M059J (cell line): ENCODE measurements at places on chromosomes 1 and 21. TPM values are rescaled to one million over a fixed set of nuclear protein-coding genes. Genes with fewer than 3 reads are reported as not detected.

DNA sequence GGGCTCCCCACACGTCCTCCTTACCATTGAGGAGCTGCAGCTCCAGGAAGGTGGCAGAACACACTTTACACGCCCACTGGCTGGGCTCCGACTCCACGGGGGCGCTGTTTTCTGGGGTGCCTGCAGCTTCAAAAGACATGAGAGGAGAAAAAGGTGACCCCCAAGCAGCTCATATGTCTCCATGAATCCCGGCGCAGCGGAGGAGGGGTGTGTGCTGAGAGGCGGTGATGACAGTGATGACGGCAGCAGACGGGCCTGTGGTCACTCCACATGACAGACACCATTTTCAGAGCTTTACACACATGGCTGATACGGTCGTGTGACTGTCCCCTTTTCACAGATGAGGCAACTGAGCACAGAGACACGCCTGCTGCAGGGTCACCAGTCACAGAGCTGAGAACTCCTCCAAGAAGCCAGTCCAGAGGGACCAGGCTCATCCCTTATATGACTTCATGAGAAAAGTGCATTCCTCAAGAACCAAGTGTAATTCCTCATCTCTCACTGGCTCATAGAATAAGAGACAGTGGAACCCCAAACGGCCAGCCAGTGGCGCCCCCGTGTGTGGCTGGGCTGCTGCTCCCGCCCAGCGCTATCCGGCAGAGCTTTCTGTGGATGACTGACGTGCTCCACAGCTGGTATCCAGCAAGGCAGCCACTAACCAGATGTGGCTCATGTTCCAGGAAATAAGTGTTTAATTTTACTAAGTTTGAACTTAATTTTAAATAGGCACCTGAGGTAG is 31.9 kb downstream of the PRDM15 start:
- no peak for DNase-seq

The TIAM1 gene
- total RNA-seq, result 0.17 and 0.30 TPM in 2 replicates

GRCh38 chr21:26845066-26845758 is at the start of gene ADAMTS1:
Gene ADAMTS1, minus strand, starts transcription at chr21:26845409. Its CDS starts 455 bp downstream, at chr21:26844954.
- DNase-seq, result peak; percentile 75

- DNase-seq, result no peak
Observed at GRCh38 chr1:212545941-212546635, 62.5 kb upstream of the ATF3 start.

DNA sequence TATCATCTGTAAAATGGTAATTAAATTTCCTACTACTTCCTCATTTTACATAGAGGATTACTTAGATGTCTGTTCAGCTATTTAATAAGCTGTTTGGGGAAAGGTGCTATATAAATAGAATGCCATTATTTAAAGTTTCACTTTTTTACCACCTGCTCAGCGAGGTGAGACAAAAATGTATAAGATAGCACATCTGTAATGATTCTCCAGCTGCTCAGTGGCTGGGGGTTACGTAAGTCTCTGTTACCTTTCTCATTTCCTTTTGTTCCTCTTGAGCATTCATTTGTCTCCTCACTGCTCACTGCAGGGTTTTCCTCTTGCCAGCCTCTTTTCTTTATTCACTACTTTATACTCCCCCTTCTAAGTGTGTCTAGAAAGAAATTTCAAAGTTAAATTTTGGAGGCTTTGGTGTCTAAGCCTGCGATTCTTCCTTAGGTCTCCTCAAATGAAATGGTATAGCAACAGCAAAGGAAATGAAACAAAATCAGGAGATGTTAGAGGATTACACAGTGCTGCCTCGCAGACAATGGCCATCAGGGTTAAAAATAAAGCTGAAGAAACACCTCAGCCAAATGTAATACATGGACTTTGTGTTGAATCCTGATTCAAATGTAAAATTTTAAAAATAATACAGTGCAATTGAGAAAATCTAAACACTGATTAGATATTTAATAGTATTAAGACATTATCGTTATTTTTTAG is 6.8 kb downstream of the RGS8 start:
- no peak for DNase-seq

The ZNF648 gene
- total RNA-seq, result not detected in 2 replicates

The RHCE gene
- 0.42 and 1.4 TPM in 2 replicates for total RNA-seq

The LCK gene
- total RNA-seq, result 0.12 TPM in 1 of 2 replicates, not detected in the other

GRCh38 chr1:203932556-203932955 is 71.2 kb downstream of the SNRPE start:
- no peak for DNase-seq

- DNase-seq, result no peak
Observed at GRCh38 chr1:218943371-218943770, 230.3 kb upstream of the LYPLAL1 start.

DNA sequence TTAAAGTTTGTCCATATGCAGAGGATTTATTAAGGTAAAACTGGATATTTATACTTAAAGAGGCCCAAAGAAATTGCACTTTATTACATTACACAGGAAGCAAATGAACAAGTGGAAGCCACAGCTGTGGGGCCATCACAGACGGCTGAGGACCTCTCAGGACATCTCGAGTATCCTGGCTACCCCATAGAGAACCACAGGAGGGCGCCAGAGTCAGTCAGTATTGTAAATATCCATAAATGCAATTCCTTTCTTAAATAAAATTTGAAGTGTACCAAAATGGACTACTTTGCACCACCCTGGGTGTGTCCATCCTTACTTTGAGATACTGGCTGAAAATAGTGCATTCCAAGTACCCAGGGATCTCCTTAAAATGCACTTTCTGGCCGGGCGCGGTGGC is 257.2 kb downstream of the MRPL39 start:
- DNase-seq, result peak; percentile 65

DNA sequence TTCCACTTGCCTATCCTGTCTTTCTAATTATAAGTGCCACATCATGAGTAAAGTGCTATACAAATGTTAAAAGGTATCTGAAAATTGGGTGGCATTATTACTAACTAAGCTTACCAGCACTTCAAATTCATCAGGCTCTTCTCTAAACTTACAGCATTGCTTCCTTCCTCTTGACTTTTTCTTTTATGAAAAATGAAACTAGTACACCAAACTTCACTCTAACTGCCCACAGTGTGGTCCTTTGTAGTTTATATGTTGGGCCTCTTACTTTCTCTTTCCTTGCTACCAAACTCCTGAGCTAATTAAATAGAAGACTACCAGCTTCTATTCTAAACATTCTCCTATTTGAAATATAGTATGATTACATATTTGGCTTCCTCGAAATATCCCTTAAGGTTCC is 81.8 kb downstream of the NOTCH2 start:
- peak; percentile 21 for DNase-seq

The NOS1AP gene
- total RNA-seq, result 0.76 and 0.79 TPM in 2 replicates

DNA sequence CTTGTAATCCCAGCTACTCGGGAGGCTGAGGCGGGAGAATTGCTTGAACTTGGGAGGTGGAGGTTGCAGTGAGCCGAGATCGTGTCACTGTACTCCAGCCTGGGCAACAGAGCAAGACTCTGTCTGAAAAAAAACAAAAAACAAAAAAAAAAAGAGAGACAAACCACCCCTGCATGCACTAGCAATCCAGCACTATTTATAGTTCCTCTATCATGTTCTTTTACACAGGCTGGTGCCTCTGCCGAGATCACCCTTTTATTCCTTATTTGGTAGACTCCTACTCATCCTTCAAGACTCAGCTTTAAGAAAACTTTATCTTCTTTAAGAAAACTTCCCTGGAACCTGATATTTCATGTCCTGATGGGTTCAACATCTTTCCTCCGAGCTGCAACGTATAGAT is 10.8 kb downstream of the FMO5 start:
- DNase-seq, result no peak

- no peak for DNase-seq
Observed at GRCh38 chr1:35577071-35577998, 4.2 kb downstream of the TFAP2E start.

The KCNT2 gene
- 1.9 and 2.3 TPM in 2 replicates for total RNA-seq

- DNase-seq, result peak; percentile 76
Observed at GRCh38 chr1:109636201-109636952, 16.7 kb downstream of the AMPD2 start.

The C1orf115 gene
- 0.02 and 0.54 TPM in 2 replicates for total RNA-seq

The BMP8B gene
- 0.12 and 0.15 TPM in 2 replicates for total RNA-seq

DNA sequence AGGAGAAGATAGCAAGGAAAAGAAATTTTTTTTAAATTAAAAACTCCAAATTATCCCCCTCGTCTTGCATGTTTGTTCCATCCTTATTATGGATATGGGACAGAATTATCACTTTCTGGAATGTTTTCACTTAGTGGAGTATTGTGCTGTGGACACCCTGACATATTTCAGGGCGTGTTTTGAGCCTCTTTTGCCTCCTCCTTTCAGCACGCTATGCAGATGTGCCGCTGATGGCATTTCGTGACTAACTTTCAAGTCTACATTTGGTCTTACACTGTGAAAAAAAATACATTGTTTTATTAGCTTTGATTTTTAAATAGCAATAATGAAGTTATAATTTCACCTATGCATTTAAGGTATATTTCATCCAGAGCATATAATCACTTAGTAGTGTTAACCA is 738.7 kb downstream of the LTN1 start:
- DNase-seq, result no peak

DNA sequence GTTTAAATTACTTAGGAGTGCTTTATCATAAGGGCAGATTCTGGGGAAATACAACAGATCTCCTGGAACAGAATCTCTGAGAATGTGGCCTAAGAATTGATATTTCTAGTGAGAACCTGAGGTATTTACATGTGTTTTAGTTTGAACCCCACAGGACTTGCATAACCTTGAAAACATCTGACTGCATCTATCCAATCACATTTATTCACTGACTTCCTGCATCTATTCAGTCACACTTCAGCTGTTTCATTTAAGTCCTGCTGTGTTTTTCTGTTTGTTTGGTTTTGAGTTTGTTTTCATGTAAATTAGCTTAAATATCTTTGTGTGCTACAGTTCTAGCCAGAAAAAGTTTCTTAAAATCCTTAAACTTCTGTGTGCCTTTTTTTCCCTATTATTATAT is 1260.7 kb downstream of the PLA2G4A start:
- DNase-seq, result peak; percentile 32

GRCh38 chr1:20974951-20975350 is 187.8 kb upstream of the HP1BP3 start:
- DNase-seq, result no peak

- DNase-seq, result peak; percentile 77
Observed at GRCh38 chr1:61076728-61077675, 5.4 kb upstream of the NFIA start.

DNA sequence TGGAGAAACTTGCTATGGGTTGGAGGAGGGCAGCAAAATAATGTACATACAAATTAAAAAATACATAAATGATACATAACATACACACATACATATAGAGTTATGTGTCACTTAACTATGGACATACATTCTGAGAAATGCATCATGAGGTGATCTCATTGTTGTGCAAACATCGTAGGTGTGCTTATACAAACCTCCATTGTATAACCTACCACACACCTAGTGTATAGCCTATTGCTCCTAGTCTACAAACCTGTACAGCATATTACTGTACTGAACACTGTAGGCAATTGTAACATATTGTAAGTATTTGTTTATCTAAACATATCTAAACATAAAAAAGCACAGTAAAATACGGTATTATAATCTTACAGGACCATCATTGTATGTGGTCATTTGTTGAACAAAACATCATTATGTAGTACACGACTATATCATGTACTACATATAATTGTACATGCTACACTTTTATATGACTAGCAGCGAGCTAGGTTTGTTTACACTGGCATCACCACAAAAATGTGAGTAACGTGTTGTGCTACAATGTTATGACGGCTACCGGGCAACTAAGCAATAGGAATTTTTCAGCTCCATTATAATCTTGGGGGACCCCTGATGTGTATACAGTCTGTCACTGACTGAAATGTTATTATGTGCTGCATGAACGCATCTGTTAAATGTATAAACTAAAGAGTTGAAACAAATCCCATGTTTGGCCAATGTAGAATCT is 35.5 kb downstream of the ITGB3BP start:
- DNase-seq, result peak; percentile 65

DNA sequence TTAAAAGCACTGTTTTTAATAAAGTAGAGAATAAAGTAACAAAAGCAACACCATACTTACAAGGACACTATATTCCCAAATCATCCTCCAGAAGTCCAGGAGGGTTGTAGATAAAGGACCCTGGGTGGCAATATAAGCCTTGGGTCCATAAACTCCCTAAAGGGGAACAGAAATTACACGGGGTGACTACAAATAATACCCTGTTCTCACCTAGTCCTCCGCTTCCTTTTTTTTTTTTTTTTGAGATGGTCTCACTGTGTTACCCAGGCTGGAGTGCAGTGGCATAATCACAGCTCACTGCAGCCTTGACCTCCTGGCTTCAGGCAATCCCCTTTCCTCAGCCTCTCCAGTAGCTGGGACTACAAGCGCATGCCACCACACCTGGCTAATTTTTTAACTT is 13.1 kb downstream of the PTPN22 start:
- no peak for DNase-seq

The PEX11B gene
- total RNA-seq, result 31.0 and 42.5 TPM in 2 replicates

DNA sequence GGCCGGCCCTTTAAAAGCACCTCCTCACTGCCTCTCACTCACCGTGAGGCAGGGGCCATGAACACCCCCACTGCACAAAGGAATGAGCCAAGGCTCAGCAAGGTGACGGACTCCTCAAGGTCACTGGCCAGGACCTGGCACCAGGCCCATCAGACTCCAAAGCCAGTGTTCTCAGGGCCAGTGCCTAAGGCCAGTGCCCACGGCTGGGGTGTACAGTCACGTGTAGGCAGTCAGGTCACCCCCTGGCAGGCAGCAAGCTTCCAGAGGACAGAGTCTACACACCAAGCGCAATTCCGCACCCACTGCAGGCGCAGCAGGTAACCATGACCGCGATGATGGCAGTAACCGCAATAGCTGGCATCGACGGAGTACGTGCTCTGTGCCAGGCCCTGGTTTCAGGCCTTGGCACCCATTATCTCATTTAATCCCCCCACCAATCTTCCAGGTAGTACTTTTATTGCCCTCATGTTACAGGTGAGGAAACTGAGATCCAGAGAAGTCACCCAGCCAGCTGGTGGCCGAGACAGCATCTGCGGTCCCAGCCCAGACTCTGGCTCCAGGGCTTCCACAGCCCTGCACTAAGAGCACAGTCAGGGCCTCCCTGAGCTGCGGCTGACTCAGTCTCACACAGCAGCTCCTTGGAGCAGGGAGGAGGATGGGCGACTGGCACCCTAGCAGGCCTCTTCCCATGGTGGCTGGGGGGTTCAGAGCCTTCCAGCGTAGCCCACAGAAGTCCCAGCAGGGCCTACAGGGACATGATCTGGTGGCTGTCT is 27.0 kb downstream of the RAP1GAP start:
- no peak for DNase-seq

GRCh38 chr1:33655496-33655895 is 183.1 kb downstream of the ZSCAN20 start:
- no peak for DNase-seq
